ENCODE measurements at places on chromosomes 7 and 10. TPM values are rescaled to one million over a fixed set of nuclear protein-coding genes. Genes with fewer than 3 reads are reported as not detected.

- no peak for DNase-seq
Observed at GRCh38 chr7:32219416-32219815, 149.2 kb upstream of the PDE1C start.

DNA sequence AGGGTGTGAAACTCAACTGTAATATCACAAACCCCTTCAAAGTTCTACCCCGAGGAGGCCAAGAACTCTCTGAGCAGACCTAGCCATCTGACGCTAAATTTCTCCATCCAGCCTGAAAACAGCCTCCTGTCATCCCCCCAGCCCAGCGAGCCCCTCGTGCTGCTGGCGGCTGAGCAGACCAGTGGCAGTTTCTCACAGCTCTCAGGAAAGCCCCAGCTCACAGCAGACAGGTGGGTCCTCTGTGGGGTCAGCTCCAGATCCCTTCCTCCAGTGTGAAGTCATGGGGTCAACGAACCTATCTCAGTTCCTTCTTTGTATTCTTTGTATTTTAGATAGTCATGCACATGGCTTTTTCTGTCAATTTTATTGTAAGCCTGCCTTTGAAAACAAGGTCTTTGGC is 7.8 kb downstream of the GARIN1A start:
- no peak for DNase-seq

DNA sequence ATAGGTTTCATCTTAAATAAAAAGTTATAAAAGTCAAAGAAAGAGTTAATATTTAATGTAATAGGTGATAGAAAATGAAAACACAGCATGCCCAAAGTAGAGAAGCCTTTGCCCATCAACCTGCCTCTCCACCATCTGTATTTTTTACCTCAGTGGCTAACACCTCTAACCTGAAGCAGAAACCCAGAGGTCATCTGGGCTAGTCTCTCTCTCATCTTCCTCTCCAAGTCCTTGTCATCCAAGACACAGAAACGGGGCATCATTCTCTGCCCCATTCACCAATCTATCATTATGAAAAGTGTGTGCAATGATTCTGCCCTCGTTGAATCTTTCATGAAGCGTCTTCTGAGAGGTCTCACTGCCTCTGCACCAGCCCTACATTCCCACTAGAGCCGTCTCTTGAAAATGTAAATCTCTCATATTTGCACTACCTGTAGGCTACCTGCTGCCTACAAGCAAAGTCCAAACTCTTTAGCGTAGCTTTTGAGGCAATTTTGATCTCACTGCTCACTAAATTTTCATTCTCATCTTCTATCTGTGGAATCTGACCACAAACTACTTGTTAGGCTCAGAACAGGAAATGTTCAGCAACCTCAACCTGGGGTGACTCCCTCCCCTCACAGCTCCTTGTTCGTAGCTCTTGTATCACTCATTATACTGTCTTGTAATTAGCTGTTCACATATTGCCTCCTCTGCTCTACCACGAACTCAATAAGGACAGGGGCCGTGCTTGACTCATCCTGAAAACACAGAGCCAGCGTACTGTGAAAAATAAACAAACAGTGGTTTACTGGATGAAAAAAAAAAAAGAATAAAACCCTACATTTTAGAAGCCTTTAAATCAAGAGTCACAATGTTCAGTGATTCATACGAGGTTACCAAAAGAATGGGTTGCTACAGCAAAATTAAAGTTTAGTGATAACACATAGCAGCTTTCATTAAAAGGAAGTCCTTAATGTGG is 83.1 kb downstream of the CTNNA3 start:
- DNase-seq: no peak

DNA sequence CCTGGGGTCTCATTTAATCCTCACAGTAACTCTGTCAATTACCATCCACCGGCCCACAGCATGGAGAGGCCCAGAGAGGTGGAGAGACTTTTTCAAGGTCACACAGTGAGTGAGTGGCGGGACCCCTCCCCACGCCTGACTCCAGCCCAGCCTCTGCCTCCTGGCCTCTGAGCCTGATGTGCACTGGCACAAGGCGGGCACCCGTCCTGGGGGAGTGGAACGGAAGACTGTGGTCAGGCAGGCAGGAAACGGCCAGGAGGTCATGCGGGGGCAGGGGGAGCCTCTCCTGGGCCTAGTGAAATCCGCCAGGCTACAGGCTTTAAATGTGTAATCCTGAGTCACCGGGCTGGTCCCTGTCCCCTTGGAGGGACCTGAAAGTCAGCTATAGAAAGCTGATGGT is 32.2 kb downstream of the ZCCHC24 start:
- no peak for DNase-seq

The SPDYE5 gene
- not detected for total RNA-seq

The SLC26A3 gene
- total RNA-seq: not detected

The MMD2 gene
- not detected for total RNA-seq

GRCh38 chr10:46267132-46267985 is 19.4 kb upstream of the ANTXRL start:
- no peak for DNase-seq

The PRLHR gene
- total RNA-seq: not detected

Measured in H7 (cell line).